Left renal cortex interstitium (tissue), 4 donors: ENCODE measurements at places on chromosomes 3 and 15. TPM values are rescaled to one million over a fixed set of nuclear protein-coding genes. Genes with fewer than 3 reads are reported as not detected.

GOLGA6L9 gene
- 3.6 TPM for polyA plus RNA-seq

RHOV gene
- polyA plus RNA-seq = 1.6 TPM

KLHDC8B gene
- polyA plus RNA-seq = 47.6 TPM

RARB gene
- polyA plus RNA-seq = 58.4 TPM

RYR3 gene
- 15.7 TPM for polyA plus RNA-seq

ST6GAL1 gene
- polyA plus RNA-seq = 88.3 TPM

OCA2 gene
- polyA plus RNA-seq = 8.0 TPM

IL5RA gene
- 0.57 TPM for polyA plus RNA-seq

NLGN1 gene
- 2.8 TPM for polyA plus RNA-seq

KCNMB3 gene
- 4.4 TPM for polyA plus RNA-seq

CCR2 gene
- polyA plus RNA-seq = 1.7 TPM

COL6A5 gene
- polyA plus RNA-seq = 0.06 TPM

CTDSPL gene
- 105 TPM for polyA plus RNA-seq

NR1I2 gene
- polyA plus RNA-seq = 0.92 TPM

PRICKLE2 gene
- 20.3 TPM for polyA plus RNA-seq

- DNase-seq = no peak
These were observed 39.2 kb downstream of the SNX4 start for GRCh38 chr3:125480656-125481374.

GRCh38 chr3:39907981-39908380 is 98.6 kb downstream of the MYRIP start:
- no peak for DNase-seq

DNA sequence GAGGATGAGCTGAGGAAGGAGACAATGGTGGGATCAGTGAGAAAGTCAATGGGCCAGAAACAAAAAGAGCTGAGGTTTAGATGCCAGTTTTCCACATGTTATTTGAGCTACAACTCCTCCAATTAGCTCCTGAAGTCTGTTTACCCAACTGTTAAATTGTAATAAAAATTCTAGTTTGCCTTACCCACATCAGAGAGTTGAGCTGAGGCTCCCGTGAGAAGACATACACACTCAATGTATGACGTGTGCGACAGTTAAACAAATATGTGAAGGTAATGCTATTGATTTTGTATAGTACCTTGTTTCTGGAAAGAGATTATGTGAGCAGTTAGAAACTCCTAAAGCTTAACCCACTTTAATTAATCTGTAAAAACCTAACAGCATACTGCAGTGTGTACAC is 318.1 kb upstream of the GRM7 start:
- no peak for DNase-seq

DNA sequence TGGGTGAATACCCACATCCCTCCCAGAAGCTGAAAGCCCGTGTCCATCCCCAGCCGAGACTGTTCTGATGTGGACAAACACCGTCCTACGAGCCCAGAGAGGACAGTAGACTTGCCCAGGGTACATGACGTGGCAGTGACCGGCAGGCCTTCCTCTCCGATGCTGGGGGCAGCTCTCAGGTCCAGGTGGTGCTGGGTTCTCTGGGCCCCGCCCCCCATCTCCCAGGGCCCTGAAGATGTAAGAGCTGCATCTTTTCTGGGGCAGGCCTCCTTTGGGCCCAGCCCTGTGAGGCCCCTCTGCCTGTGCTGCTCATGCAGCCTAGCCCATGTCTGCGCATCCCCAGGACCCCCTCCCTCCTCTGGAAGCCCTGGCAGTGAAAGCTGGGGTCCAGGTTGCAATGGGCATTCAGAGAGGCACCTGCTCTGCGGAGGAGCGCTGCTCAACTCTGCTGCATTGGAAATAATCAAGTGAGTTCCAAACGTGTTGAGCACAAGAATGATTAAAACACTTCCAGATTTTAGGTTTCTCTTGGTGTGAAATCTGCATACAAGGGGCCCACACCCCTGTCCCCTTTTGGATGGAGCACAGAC is 71.9 kb downstream of the FBLN2 start:
- no peak for DNase-seq

GRCh38 chr3:17945018-17945798 is 202.8 kb upstream of the TBC1D5 start:
- DNase-seq = no peak

DNA sequence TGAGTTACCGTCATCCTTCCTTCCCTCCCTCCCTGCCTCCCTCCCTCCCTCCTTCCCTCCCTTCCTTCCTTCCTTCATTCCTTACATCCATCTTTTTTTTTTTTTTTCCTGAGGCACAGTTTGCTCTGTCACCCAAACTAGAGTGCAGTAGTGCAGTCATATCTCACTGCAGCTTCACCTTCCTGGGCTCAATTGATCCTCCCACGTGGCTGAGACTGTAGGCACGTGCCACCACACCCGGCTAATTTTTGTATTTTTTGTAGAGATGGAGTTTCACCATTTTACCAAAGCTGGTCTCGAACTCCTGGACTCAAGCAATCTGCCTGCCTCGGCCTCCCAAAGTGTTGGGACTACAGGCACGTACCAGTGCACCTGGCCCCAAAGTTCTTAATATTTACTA is 25.8 kb downstream of the USP3 start:
- no peak for DNase-seq

GRCh38 chr15:99571299-99571698 is 5.5 kb downstream of the MEF2A start:
- no peak for DNase-seq

DNA sequence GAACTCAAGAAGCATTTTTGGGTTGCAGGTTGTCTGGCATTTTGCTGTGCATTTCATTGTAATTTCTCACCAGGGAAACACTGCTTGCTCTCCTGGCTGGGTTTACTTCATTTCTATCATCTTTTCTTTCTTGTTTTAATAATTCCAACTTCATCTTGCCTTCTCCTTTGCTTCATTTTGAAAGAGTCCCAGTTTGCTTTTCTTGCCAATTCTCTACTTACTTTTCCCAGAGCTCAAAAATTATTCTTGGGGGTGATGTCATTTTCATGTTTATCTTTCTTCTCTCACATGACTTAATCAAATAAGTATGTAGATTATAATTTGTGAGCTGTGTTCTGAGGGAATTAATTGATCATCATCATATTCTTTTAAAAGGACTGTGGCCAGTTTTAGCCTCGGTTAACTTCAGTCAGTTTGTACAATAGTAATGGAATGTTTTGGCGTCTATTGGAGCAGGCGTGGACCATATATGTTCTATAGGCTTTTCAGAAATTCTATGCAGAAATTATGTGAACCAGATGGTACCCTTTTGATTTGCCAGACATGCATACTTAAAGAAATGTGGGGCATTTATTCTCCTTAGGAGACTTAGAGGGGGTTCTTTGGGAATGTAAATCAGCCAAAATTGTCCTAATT is 30.1 kb downstream of the SH3GL3 start:
- DNase-seq = no peak

DNA sequence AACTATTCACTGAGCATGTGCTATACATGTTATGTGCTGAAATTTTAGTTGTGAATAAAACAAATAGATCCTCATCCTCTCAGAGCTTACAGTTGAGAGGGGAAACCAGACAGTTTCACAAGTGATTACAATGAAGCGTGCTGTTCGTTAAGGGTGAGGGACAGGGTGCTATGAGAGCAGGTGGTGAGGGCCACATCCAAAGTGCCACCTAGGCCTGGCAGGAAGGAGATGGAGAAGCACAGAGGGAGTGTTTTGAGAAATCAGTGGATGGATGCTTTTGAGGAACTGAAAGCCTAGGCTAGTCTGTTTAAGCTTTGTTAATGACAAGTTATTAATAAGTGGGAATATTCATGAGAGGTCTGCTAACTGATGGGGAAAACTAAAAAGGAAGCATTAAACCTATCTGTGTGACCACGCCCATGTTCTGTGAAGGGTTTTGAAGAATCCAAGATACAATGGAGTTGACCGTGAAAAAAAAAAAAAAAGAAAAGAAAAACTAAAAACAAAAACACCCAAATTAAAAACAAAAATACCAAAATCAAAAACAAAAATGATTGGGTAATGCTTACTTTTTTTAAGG is 7.3 kb downstream of the MCTP2 start:
- DNase-seq = no peak

- no peak for DNase-seq
These were observed 63.5 kb downstream of the TLNRD1 start for GRCh38 chr15:81064253-81064652.

- no peak for DNase-seq
These were observed at the start of gene MYZAP for GRCh38 chr15:57591822-57592367. Gene MYZAP, plus strand, starts transcription at chr15:57591904. Its CDS starts 131 bp downstream, at chr15:57592035.

- DNase-seq = no peak
These were observed 99.2 kb upstream of the SAMMSON start for GRCh38 chr3:69900331-69900730.

- no peak for DNase-seq
These were observed 208.9 kb downstream of the ROBO1 start for GRCh38 chr3:79558943-79559342.

DNA sequence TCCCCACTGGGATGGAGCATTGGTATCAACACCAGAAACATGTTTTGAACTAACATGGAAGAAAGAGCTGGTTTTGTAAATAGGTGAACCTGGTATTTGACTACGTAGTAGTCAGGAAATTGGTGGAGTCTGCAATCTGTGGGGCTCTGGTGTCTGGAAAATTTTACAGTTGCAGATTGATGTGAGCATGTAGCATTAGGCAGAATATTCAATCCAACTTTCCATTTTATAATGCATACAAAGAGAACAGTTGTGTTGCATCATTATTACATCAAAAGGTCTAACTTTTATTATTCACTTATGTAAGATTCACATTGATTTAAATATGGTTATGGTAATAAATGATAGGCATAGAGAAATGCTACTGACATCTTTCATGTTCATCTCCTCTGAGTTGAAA is 340.0 kb downstream of the ZNF385D start:
- no peak for DNase-seq

DNA sequence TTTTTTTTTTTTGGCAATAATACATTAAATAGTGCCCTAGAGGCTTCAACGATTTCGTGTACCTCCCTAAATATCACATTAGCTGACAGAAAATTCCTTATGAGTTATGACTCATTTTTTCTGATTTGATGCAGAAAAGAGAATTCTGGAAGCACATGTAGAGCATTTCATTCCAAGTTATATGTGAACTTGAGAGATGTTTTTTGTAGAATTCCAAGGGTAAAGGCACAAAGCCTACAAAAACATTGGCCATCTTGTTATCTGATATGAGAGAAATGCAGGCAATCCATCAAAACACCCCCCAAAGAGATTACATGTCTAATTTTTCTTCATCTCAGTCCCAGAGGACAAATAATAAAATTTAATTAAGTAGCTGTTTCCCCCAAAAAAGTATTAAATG is 6.7 kb upstream of the PFN2 start:
- DNase-seq = no peak

- DNase-seq = no peak
These were observed 766.9 kb upstream of the NR2F2 start for GRCh38 chr15:95563634-95564033.

DNA sequence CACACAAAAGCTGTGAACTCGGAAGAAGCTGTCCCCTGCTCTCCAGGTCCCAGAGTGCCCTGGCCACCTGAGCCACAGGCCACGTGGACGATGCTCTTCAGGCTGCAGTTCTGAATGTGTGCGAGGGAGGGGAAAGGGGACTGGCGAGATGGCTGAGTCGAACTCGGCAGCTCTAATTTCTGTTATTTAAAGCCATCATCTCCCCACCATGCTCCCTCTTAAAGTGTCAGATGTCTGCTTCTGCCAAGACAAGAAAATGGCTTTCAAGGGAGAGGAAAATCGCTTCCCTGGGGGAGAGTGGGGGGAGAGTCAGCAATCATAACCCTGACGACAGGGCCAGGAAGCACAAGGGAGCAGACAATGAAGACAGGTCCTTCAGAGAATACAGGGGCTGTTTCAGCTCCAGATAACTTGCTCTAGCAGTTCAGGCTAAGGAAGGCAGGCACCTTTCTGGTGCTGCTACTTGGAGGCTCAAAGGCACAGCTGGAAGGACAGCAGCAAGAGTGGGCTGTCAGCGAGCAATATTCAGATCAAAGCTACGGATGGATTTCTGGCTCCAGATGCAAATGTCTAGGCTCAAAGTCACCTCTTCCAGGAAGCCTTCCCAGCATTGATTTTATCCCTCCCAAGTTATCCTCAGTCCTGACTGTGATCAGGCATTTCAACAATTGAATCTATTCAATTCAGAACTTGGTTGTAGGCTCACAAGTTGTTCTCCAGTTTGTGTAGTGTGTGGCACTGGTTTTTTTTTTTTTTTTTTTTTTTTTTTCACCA is 15.5 kb upstream of the CCDC33 start:
- no peak for DNase-seq
